ENCODE measurements at places on chromosomes 7 and 10.

- no peak for DNase-seq
Observed at GRCh38 chr7:131173145-131173890, 154.4 kb upstream of the MKLN1 start.

GRCh38 chr7:140977741-140978140 is 37.0 kb downstream of the MRPS33 start:
- no peak for DNase-seq

DNA sequence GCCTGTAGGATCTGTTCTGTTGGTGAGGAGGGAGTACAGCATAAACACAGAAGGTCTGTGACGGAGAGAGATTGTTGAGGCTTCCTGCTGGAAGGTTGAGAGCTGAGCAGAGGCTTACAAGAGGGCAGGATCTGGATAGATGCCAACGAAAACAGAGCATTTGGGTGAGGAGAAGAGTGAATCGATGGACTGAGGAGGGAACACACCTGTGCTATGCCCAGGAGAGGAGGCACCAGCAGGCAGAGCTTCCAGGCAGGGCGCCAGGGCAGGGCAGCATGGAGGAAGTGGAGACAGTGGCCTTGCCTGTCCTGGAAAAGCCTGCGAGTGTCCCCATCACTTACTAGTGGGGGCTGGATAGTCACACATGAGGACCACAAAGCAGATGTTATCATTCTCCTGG is 282.9 kb downstream of the PAXIP1 start:
- no peak for DNase-seq

DNA sequence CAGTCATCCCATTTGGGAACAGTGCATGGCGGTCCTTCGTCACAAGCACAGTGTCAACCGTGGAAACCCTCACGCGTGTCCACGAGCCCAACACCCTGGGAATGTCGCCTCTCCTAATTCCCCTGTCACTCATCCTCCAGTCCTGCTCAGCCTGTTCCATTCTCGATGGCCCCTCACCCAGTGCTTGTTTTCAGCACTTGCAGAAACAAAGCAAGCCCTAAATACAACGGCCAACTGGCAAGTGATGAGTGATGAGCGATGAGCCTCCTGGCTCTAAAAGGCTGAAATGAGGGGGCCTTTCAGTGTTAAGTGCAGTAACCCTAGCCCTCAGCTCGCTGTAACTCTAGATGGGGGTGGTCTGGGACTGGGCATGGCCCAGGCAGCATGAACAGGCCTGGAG is 22.6 kb downstream of the NKX2-3 start:
- no peak for DNase-seq

- DNase-seq: no peak
Observed at GRCh38 chr7:86939197-86939814, 120.1 kb downstream of the ELAPOR2 start.

DNA sequence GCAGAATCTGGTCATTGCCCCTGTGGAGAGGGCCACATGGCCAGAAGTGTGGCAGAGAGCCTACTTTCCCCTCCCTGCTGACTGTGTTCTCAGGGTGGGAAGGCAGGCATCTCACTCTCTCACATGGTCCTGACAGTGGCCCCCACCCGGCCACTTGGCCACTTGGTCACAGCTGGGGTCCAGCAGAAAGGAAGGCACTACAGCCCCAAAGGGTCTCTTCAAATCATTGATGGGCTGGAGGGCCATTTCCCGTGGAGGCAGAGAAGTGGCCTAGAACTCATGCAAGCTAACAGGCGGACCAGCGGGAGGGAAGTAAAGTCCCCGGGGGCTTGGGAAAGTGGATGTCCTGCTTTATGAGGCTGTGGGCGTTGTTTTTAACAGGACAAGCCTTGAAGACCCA is 125.3 kb downstream of the EMX2 start:
- no peak for DNase-seq

GRCh38 chr7:44762726-44763522 is 14.3 kb downstream of the ZMIZ2 start:
- DNase-seq: no peak

DNA sequence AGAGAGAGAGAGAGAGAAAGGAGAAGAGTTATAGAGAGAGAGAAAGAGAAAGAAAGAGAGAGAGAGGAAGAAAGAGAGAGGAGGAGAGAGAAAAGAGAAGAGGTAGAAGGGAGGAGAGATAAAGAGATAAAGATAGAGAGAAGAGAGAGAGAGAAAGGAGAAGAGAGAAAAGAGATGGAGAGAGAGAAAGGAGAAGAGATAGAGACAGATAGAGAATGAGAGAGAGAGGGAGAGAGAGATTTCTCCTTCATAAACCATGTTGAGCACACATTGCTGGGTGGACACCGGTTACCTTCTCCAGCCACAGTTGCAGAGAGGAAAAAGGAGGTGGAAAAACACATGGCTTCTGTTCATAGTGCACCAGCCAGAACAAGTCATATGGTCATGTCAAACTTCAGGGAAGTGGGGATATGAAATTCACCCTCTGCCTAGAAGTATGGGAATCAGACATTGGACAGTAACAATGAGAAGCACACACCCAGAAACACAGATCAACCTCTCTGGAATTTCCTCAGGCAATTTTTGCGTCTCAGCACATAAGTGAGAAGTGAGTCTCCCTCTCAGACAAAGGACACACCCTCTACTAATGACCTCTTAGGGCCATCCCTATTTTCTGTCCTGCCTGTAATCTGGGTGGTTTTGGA is 172.5 kb upstream of the SVIL start:
- DNase-seq: no peak

DNA sequence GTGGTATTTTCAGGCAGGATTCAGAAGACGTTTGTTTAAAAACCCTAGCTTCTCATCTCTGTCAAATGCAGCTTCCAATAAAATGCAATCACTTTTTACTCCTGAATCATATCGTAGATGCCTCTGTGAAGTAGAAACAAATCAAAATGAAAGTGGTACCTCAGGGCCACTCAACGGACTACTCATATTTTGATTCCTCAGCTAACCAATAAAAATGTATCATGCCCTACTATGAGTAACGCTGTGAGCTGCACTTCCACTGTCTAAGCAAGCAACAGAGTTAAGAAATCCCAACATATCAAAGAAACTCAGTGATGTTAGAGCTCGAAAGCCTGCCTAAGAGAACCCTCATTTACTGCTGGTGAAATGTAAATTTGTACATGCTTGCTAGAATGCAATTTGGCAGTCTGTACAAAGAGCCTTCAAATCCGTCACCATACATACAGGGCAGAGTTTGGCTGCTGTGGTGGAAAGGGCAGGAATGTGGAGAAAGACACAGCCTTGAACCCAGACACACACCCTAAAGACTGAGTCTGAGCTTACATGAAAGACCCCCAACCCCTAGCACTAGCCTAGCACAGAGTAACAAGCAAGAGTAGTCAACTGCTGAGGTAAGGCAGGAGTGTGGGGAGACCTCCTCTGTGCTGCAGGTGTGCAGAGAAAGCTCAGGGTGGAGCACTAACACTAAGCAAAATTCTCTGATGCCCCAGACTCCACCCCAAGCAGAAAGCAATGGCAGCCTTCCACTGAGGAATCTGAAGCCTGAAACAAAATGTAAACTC is 151.5 kb downstream of the ANK3 start:
- DNase-seq: no peak

GRCh38 chr7:77823787-77824186 is 25.2 kb downstream of the PHTF2 start:
- DNase-seq: no peak

- DNase-seq: no peak
Observed at GRCh38 chr7:146720195-146720594, 603.6 kb downstream of the CNTNAP2 start.

- no peak for DNase-seq
Observed at GRCh38 chr10:127016331-127016730, 111.1 kb downstream of the DOCK1 start.

GRCh38 chr10:96618653-96619052 is 31.8 kb upstream of the TM9SF3 start:
- no peak for DNase-seq

- DNase-seq: no peak
Observed at GRCh38 chr10:13751191-13751764, 164.5 kb downstream of the PRPF18 start.

GRCh38 chr7:140526214-140526613 is 46.9 kb upstream of the MKRN1 start:
- DNase-seq: no peak

- DNase-seq: no peak
Observed at GRCh38 chr7:23074443-23075261, 30.9 kb upstream of the KLHL7 start.

GRCh38 chr7:17845197-17845547 is 95.1 kb downstream of the SNX13 start:
- DNase-seq: no peak

DNA sequence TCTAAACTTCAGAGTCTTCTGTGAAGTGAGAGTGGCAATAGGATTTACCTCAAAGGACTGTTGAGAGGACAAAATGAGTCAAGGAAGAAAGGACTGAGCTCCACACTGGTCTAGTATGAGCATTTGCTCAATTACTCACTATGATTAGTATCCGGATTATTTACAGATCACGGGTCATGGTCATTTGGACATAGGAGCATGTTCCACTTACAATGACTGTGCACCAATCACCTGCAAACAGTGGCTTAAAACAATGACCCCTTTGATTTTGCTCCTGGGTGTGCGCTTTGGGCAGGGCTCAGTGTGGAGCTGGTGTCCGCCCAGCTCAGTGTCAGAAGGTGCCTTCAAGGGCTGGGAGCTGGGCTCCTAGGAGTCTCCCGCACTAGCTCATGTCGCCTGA is 225.4 kb downstream of the TCERG1L start:
- DNase-seq: no peak

Measured in activated CD8-positive, alpha-beta memory T cell treated with anti-CD3 and anti-CD28 coated beads for 4 hours (primary cell).